Left ventricle myocardium inferior (tissue), 1 donor: ENCODE measurements at places on chromosomes 1 and 21.

- DNase-seq = no peak
These were observed 252.5 kb downstream of the SDCCAG8 start for GRCh38 chr1:243508303-243508713.

DNA sequence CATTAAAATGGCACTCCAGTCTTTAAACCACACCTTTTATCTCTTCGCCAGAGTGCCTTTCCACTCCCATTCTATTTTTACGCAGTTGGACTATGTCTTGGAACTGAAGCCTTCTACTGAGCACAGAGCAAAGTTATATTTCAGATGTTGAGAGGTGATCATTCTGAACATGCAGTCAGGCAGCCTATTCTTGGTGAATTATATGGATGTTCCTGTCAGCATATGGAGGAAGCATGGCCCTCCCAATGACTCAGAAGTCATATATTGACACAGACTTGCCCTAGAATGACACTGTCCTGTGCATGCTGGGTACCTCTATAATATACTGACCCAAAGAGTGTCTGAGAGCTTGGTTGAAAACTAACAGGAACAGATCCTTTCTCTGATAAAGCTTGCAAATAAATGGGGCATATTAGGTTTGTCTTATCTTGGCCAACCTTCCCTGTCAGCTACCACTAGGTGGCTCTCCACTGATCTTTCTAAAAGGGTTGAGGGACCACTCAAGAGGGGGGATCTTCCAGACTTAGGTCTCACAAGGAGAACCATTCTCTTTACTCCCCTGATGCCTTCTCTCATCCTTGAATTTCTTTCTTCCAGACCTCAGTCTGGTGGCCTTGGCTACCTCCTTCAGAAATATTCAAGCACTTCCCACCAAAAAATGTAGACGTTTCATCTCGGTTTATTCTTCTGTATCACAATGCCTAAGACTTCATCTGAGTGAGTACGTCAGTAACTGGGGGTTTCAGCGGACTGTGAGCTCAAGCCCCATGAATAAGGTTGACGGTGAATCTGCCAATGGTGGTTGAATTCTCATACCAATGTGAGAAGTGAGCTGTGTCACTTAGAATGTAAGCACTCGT is 11.8 kb upstream of the ALG14 start:
- no peak for DNase-seq

DNA sequence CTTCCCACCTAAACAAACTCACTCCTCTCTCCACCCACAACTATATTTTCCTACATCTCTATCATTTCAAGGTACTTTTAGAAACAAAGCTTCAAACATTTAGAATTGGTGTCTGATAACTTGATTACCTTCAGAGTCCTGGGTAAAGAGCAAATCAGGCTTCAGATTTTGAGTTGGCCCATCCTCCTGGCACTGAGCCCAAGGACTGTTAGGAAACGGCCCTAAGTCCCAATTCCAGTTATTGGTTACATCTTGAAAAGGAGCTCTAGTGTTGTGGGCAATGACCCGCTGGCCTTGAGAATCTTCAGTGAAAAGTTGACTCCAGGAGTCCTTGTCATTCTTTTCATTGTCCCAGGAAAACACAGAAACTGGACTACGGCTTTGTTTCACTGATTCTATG is 15.1 kb downstream of the MTFR1L start:
- DNase-seq = no peak

GRCh38 chr1:20719261-20719660 is 1.5 kb upstream of the KIF17 start:
- no peak for DNase-seq

- no peak for DNase-seq
These were observed 15.2 kb downstream of the CDCP2 start for GRCh38 chr1:54137534-54138061.

- DNase-seq = no peak
These were observed 32.7 kb upstream of the ANGPTL7 start for GRCh38 chr1:11156441-11156840.

DNA sequence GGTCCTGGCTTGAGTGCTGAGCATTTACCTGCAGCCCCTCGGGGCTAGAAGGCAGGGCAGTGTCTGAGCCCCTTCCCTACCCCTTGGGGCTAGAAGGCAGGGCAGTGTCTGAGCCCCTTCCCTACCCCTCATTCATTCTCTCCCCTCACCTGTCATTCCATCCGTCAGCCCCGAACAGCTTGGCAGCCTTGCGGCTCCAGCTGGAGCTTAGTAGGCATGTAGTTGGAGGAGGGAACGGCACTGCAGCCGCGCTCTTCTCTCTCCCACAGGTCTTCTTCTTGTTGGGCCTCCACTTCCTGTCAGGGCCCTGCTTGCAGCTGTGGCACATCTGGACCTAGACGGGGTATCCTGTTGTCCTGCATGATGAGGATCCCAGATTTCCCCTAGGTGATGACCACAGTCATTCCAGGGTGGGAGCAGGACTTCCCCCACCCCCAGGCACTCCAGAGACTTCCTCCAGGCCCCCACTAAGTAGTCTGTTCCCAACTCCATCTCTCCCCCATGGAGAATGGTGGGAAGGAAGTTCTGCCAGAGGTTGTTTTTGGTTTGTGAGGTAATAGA is 22.2 kb downstream of the MAPKAPK2 start:
- no peak for DNase-seq

GRCh38 chr1:85240174-85240601 is 19.3 kb downstream of the C1orf52 start:
- no peak for DNase-seq

DNA sequence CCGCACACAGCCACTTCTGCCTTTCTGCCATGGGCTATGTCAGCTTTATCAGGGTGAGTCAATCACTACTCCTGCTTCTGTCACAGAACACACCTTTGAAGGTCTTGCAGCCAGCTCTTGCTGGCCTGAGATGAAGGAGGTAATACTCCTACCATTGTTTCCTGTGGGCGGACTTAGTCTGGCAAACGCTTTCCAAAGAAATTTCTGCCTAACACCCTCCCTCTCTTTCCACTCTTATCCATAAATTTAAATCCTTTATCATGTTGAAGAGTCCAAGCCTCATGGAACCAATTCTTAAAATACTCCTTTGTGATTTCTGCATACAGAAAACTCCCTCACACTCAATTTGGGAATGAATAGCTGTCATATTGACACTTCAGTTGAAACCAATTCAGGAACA is 633.1 kb upstream of the CHRM3 start:
- DNase-seq = no peak

DNA sequence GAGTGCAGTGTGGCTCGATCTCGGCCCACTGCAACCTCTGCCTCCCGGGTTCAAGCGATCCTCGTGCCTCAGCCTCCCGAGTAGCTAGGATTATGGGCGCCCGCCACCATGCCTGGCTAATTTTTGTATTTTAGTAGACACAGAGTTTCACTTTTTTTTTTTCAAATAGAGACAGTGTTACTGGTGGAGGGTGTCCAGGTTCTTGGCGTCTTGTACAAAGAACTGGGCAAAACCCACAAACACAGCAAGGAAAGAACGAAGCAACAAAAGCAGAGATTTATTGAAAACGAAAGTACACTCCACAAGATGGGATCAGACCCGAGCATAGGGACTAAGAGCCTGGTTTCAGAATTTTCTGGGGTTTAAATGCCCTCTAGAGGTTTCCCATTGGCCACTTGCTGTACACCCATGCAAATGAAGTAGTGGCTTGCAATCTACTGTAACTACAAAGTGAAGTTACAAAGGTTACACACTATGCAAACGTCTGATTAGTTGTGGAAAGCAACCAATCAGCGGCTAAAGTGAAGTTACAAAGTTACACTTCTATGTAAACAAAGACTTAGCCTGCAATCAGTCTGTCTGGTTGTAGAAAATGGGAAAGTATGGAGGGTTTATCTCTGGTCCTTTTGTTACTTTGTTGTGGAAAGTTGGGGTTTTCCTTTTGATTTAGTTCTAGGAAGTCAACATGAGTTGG is 199.1 kb downstream of the DYRK1A start:
- DNase-seq = no peak

GRCh38 chr1:165284454-165284853 is 72.1 kb downstream of the LMX1A start:
- DNase-seq = no peak

DNA sequence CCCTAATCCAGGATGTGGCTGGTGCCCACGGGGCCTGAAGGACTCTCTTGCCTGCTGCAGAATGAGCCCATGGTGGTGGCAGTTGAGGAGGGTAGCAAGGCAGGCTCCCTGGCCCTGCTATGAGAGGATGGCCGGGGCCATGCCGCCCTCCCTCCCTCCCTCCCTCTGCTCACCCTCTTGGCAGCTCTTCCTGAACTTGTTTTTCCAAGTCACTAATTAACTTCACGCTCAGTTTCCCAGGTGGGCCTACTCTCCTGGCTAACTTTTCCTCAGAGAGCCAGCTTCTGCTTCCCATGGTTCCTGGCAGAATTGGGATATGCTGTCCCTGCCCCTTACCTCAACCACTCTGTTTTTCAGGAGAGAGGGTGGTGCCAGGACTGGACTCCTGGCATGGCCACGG is 10.2 kb downstream of the KCNC4 start:
- no peak for DNase-seq
